ENCODE measurements at places on chromosomes 3 and 15.

- DNase-seq: no peak
Measured at GRCh38 chr15:69145149-69145693, 15.2 kb upstream of the GLCE start.

- DNase-seq: no peak
Measured at GRCh38 chr3:189331002-189331418, 159.2 kb downstream of the TPRG1 start.

DNA sequence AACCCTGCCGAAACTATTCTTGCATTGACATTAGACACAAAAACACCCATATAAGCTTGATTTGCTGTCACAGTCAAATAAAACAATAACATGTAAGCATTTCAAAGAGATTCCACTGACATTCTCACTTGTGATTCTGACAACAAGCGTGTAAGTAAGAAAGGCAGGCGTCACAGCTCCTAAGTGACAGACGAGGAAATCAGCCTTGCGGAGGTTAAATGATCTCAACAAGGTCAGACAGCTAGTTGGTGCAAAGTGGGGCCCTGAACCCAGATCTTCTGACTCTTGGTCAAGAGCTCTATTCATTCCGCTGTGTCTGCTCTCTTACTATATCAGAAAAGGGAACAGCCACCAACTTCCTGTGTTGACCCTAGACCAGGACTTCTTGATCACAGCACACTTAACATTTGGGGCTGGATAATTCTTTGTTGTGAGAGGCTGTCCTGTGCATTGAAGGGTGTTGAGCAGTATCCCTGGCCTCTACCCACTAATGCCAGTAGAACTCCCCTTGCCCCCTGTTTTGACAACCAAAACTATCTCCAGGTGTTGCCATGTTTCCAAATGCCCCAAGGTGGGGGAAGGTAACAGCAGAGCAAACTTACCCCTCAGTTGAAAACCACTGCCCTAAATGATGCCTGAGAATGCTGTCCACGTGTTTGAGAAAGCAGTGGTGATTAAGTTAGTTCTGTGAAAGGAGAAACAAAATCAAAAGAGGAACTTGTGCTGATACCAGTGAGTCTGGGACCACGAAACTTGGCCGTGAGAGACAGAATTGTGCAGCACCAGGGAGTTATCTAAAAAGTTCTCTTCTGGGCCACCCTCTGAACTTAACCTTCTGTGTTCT is 86.1 kb downstream of the LIPC start:
- DNase-seq: no peak

DNA sequence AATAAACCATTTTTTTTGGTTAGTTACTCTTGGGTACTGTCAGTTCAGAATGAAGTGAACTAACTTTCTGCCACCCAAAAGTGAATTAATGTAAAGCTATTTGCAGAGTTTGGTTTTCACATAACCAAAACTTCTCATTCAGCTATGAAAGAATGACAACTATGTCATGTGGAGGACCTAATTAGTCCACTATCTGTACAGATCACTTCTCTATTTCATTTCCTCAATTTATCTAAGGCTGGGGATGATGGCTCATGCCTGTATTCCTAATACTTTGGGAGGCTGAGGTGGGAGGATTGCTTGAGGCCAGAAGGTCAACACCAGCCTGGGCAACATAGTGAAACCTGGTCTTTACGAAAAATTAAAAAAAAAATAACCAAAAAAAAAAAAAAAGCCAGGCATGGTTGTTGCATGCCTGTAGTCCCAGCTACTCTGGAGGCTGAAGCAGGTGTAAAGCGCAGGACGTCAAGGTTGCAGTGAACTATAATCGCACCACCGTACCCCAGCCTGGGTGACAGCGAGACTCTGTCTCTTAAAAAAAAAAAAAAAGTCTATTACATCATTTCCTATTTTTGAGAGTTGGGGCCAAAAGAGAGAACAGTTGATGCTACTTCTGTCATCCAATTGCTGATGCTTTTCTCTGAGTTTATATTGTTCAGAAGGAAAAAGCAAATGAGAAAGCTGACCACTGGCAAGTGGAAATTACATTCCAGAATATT is 8.7 kb downstream of the HYPK start:
- no peak for DNase-seq

- DNase-seq: no peak
Measured at GRCh38 chr15:70530017-70530499, 233.3 kb downstream of the UACA start.

DNA sequence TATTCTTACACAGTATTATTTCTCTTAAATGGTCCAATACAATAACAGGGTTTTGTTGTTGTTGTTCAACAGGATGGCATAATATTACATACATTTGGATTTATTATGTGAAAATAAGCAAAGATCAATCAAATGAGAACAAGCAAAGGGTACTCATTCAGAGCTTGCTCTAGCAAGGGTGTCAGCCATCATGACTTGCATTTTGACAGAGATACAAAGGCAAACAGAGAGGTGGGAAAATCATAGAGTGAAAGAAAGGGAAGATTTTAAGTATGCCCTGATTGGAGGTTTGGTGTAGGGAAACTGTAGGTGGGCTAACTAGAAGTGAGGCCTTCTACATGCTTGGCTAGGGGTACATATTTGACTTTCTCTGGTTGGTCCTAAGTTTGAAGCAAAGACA is 109.1 kb upstream of the BCHE start:
- DNase-seq: no peak

DNA sequence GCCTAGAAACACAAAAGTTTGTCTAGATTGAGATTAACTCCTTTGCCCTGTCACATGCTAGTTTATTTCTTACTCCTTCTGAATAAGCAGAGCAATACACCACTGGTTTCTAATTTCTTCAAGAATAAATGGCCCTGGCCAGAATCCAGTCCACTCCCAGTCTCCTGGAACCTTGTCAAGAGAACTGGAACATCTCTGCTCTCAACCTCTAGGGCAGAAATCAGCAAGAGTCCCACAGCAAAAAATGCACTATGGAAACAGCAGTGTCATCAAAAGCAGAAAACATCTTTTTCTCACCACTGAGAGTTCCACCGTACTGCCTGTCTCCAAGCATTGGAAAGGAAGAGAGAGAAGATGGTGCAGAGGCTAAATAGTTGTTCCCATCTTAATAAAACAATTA is 35.9 kb upstream of the PPP2R3A start:
- DNase-seq: no peak

DNA sequence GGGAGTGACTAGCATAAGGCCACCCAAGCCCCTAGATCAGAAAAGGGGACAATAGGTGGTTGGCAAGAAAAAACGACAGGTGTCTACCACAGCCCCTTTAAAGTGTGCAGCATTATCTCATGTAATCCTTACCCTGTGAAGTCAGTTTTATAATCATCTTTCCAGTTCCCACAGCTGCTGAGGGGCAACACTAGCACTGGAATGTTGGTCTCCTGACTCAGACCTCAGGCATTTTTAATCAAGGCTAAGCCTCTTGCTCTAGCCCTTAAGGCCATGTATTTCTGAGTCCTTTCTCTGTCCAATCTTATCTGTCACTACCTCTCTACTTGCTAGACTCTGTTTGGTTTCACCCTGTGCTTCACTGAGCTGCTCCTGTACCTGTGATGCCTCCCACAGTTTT is 171.7 kb downstream of the TLE3 start:
- no peak for DNase-seq

- no peak for DNase-seq
Measured at GRCh38 chr15:69377216-69377970, 36.8 kb upstream of the KIF23 start.

All from neuronal stem cell (in vitro differentiated cells).